ENCODE measurements at places on chromosomes 6 and 20.

DNA sequence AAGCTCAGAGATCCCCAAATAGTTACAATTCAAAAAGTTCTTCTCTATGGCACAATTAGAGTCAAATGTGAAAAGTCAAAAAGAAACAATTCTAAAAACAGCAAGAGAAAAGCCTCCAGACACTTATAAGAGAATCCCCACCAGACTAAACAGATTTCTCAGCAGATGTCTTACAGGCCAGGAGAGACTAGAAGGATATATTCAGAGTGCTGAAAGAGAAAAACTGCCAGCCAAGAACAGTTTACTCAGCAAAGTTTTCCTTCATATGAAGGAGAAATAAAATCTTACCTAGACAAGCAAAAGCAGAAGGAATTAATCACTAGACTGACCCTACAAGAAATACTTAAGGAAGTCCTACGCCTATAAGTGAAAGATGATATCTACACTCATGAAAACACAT is 176.1 kb upstream of the OPRM1 start:
- no peak for DNase-seq

- DNase-seq: no peak
Observed at GRCh38 chr20:17648791-17649730, 33.0 kb downstream of the RRBP1 start.

DNA sequence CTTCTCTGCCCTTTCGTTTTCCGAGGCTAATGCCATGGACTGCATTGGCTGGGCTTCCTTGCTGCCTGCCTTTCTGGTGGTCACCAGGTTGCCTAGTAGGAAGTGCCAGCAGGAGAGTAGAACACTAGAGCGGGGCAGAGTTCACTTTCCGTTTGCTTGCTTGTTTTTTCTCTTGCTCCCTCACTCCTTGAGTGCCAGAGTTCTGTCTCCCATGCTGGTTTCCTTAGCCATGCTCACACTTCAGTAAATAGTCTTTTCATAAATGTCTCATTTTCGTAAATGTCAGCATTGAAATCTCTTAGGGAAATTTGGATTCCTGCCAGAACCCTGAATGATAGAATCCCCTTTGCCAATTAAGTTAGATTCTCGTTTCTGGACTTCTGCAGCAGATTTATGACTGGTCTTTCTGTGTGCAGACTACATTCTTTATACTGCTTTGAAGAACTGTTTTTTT is 63.9 kb downstream of the FAM83B start:
- DNase-seq: no peak

GRCh38 chr20:59585714-59586409 is 18.5 kb upstream of the PHACTR3 start:
- DNase-seq: no peak

GRCh38 chr20:47464380-47465101 is 37.1 kb upstream of the NCOA3 start:
- DNase-seq: peak; percentile 3

DNA sequence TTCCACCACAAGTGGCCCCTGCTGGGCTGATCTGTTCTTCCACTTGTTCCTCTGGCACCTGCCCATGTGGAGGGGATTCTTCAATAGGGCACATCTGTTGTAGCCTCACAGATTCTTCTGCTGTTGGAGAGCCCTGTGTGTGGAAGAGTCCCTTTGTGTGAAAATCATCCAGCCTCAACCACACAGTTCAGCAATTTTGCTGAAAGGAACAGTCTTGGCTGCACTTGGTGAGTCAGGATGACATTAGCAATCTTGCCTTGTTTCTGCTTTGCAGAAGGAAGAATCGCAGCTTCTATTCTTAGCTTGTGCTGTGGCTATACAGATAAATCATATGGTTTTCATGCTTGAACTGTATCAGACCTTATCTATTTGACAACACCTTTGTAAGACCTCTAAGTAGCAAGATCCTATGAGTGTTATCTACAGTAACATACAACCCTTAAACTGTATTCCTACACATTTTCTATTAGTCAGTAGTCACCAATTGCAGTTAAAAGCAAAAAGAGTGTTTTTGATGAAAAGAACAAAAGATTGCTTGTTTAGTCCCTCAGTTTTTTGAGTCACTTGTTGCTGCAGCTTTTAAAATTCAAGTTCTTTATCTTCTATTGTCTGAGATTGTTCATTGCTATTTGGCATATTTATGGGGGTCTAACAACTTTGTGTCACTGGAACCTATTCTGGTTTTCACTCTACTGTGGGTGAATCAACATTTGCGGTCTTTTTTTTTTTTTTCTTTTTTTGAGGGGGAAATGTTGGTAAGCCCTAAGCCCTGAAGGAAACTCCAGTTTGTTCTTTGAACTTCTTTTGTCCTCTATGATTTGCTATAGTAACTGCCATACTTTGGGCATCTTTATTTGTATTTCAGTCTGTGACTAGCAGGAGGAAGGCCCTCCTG is 231.6 kb downstream of the TFAP2B start:
- no peak for DNase-seq

GRCh38 chr6:82076916-82077315 is 170.6 kb downstream of the IBTK start:
- DNase-seq: peak; percentile 14

DNA sequence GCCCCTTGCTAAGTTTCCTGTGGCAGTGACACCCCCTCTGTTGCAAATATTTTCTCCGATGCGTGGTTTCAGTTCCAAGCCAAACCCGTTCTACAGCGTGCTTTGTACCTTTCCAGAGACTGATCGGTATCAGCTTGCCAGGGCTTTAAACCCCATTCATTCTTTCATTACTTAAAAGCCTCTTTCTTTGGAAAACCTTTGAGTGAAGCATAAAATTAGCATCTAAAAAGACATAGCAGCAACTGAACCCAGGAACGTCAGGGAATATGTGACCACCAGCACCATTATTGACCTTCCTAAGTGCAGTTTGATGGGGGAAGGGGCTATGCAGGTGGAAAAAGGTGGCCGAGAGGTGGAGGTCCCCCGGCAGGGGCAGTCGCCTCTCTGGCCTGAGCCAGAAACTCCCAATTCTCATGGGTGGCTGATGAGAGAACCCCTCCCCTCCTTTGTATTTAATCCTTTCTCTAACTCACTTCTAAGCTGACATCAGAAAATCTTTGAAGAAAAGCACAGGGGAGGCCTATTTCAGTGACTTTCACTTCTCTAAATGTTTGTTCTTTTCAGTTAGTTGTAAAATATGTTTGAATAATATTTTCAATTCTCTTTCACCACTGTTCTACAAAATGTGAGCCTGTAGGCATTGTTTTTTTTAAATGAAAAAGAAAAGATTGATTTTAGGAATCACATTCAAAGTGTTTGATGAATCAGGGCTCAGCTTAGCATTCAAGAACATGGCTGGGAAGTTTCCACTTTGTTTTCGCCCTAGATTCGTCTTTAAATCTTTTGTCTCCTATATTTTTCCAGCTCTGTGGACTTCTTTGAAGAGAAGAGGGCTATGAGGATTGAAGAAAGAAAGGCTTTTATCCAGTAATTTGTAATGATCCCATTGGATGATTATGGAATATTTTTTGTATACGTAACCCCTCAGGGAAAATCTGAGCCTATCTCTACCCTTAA is 89.2 kb downstream of the RSPH3 start:
- no peak for DNase-seq

GRCh38 chr6:29739136-29739881 is 16.1 kb downstream of the HLA-F start:
- no peak for DNase-seq

GRCh38 chr20:48292806-48293205 is 507.5 kb upstream of the SULF2 start:
- DNase-seq: no peak

GRCh38 chr6:161740486-161740885 is 466.6 kb upstream of the AGPAT4 start:
- no peak for DNase-seq

- DNase-seq: no peak
Observed at GRCh38 chr6:14281811-14282660, 164.5 kb downstream of the CD83 start.

DNA sequence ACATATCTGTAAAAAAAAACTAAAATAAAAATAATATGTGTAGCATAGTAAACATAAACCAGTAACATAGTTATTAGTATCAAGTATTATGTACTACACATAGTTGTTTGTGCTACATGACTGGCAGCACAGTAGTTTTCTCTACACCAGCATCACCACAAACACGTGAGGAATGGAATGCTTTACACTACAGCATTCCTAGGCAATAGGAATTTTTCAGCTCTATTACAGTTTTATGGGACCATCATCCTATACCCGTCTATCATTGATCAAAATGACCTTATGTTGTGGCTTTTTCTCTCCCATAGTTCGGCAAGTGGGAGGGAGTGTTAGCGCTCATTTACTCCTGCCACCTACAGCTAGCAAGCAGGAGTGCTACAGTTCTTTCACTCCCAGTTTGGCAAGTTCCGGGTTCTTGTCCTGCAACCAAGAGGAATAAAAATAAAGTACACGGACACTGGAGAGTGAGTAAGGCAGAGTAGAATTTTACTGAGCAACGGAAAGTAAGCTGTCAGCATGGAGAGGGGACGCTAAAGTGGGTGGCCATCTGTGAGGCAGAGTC is 196.8 kb upstream of the HSF2 start:
- no peak for DNase-seq

GRCh38 chr6:97282238-97282725 is 734 bp downstream of the MMS22L start:
- peak; percentile 48 for DNase-seq

- DNase-seq: no peak
Observed at GRCh38 chr6:106167096-106167814, 81.1 kb downstream of the PRDM1 start.

DNA sequence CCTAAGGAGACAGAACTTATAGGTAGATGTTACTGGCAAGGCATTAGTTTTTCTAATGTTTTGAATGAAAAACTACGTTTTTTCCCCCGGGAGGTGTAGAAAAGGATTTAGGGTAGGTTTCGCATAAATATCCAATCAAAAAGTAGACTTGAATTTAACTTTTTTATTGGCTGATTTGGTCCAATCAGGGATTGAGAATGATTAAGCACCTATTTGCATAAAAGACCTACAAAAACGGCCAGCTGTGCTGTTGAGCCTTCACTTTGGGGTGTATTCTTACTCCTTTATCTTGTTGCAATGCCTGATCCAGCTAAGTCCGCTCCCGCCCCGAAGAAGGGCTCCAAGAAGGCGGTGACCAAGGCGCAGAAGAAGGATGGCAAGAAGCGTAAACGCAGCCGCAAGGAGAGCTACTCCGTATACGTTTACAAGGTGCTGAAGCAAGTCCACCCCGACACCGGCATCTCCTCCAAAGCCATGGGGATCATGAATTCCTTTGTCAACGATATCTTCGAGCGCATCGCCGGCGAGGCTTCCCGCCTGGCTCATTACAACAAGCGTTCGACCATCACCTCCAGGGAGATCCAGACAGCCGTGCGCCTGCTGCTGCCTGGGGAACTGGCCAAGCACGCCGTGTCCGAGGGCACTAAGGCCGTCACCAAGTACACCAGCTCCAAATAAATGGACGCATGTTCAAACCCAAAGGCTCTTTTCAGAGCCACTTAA is 113.5 kb upstream of the BTN3A2 start:
- DNase-seq: peak; percentile 96

DNA sequence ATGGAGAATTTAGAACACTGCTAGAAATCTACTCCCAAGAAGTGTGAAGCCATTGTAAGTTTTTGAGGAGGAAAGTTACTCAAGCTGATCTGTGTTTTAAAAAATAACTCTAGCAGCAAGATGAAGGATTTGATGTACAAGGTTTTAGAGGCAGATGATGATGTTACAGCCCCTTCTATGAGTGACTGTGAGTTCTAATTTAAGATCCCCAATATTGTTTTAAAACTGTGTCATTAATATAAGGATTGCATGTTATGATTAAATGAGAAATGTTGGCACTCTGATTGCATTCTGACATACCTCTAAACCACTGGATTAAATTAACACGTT is 293.5 kb downstream of the ADGB start:
- no peak for DNase-seq

GRCh38 chr20:13109658-13110057 is 100.9 kb downstream of the SPTLC3 start:
- DNase-seq: no peak

DNA sequence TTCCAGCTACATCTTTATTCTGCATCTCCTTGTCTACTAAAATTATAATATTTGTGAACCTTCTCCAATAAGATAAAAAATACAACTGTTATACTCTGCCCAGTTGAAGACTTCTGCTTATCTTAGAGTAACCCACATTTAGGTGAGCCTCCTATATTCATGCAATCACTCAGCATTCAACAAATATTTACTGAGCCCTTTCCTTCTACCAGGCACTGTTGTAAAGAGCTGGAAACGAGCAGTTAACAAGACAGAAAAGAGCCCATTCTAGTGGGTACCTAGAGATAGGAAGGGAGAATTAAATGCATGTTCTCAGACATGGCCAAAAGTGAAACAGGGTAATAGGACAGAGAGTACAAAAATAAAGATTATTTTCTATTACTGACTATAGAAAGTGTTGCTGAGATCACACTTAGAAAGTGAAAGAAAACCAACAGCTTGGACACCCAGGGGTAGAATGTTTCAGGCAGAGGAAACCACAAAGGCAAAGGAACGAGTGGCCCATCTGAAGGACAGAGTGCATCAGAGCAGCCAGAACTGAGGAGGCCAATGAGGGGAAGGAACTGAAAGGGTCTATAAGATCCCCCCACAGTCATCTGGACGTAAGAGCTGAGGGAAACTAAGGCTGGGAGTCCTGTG is 50.8 kb upstream of the SMLR1 start:
- DNase-seq: peak; percentile 33

- no peak for DNase-seq
Observed at GRCh38 chr6:63640062-63640461, 4.5 kb downstream of the PHF3 start.

GRCh38 chr6:76422511-76423213 is 350.2 kb upstream of the IMPG1 start:
- no peak for DNase-seq

- DNase-seq: no peak
Observed at GRCh38 chr20:10665791-10666190, 8.0 kb downstream of the JAG1 start.

GRCh38 chr6:10382728-10383330 is 32.0 kb downstream of the TFAP2A start:
- DNase-seq: no peak

- no peak for DNase-seq
Observed at GRCh38 chr6:8195714-8196102, 93.4 kb upstream of the EEF1E1 start.

GRCh38 chr6:99219788-99220187 is 129.7 kb downstream of the FAXC start:
- DNase-seq: no peak

DNA sequence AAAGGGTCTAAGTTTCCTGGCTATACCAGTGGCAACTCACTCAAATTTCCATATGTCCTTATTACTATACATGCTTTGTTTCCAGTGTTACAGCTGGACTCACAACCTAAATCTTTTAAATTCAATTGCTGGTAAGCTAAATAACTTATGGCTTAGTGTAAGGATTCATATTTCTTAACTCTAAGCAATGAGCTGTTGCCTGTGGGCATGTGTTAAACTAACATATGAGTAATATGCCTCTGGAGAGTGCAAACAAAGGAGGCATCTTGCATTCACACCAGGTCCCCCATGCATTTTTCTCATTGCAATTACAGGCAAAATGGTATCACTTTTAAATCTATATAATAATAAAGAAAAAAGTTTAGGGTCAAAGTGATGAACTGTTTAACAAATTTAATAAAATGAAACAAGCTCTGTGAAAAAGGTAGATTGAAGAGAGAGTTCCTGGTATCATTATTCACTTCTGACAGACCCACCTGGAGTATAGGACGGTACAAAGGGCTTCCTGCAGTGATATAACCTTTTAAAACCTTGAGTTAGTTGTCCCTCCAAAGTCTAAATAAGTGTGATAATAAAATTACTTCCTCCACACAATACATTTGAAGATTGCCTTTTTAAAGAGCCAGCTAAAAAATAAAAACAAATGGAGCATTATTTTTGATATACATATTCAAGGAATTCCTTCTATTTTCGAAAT is 57.6 kb upstream of the HMGCLL1 start:
- no peak for DNase-seq

GRCh38 chr20:47758517-47759450 is 26.5 kb downstream of the SULF2 start:
- no peak for DNase-seq

Measured in Kasumi-1 (cell line).